ENCODE measurements at places on chromosomes 5 and 9.

GRCh38 chr5:17267106-17267505, 49.7 kb downstream of the BASP1 start:
- no peak for DNase-seq

DNA sequence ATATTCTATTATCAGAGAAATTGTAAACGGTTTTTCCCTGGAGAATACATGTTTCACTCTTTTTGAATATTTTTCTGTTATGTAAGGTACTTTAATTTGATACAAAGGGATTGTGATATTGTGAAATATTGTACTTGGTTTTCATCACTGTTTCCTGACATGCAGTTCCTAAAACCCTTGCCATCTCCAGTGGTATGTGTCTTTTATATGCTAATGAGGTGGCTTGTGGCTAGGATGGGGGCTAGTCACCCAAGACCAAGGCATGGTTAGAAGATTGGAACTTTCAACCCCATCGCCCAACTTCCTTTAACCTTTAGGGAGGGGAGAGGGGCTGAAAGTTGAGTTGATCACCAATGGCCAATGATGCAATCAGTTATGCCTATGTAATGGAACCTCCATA, 160.6 kb downstream of the TAF11L14 start:
- no peak for DNase-seq

- DNase-seq = no peak
Measured at GRCh38 chr9:99066571-99066970, 38.3 kb upstream of the TGFBR1 start.

- DNase-seq = no peak
Measured at GRCh38 chr9:78386773-78387172, 89.8 kb downstream of the PSAT1 start.

DNA sequence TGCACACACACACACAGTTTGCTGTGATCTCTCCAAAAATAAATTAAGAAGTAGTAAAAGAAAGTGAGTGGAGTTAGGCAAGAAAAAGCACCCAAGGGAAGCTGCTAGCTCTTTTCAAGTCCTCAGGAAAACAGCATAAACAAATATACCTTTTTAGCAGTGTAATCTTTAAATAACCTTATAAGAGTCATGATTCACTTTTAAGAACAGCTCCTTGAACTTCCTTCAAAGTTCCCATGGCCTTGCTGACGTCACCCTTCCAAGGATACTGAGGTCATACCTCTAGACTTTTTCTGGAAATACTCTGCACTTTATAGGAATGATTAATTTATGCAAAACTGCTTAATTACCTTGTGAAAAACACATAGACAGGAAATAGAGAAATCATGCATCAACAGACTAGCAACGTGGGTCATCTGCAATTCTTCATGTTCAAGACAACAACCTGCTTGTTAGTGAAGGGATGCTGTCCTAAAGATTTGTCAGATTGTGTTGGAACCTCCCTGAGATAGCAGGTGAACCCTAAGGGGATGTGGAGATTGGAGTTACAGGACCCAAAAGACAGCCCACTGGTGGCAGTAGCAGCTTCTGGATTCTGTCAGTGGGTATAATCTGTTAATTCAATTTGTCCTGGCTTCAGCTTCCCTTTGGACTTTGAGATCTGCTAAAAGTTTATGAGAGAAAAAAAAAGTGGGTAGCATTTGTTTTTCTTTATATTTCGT, 229.0 kb downstream of the ELAVL2 start:
- no peak for DNase-seq

DNA sequence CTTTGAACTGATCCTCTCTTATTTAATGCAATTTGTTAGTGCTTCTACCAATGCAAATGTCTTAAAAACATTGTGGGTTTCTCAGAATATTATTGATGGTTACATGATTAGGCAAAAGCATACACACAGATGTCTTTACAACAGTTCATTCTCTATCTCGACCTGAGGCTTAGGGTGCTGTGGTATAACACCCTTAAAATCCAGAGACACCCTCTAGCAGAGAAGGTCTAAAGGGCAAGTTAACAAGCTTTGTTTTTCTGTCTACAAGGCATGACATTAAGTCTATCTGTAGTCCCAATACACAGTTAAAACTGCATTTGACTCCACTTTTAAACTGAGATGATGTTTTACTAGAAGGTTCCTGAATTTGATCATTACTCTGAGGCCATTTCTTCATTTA, 518.7 kb upstream of the MEF2C start:
- DNase-seq = no peak

- no peak for DNase-seq
Measured at GRCh38 chr5:81552852-81553566, 159.1 kb upstream of the ACOT12 start.

DNA sequence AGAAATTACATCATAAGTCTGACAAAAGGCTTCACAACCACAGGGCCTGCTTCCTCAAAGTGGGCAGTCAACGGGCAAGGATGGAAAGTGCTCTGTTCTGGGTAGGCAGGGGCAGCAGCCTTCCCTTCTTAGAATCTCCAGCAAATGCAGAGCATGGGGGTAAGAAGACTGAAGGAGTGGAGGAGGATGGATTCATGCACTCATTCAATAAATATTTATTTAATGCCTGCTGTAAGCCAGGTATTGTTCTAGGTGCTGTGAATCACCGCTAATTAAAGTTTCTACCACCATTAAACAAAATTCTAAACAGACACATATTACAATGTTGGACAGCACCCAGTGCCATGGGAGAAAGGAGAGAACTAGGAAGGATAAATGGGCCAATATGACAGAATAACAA, 195.6 kb downstream of the ELAVL2 start:
- no peak for DNase-seq

GRCh38 chr9:122004589-122004988, 88.5 kb downstream of the TTLL11 start:
- DNase-seq = no peak

GRCh38 chr9:121786543-121786948, 135.1 kb downstream of the DAB2IP start:
- no peak for DNase-seq

GRCh38 chr5:91144491-91145332, 238.4 kb downstream of the ARRDC3 start:
- no peak for DNase-seq

GRCh38 chr5:79122973-79123372, 11.4 kb downstream of the BHMT start:
- DNase-seq = no peak

DNA sequence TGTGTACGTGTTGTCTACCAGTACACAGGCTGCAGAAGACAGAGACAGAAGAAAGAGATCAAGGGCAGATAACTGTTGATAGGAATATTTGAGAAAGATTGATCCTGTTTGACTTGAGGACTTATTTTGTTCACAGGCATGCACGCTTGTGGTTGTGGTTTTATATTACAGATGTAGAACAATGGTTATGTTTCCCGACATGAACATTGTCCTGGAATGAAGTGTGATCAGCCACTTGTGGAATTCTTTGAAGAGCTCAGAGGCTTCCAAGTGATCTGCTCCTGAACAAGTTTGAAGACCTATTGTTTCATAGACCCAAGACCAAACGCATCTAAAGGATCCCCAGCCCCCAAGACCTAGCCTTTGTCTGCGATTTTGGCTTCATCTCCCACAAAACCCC, 13.7 kb downstream of the TEX53 start:
- no peak for DNase-seq

- no peak for DNase-seq
Measured at GRCh38 chr5:113218200-113218599, 216.6 kb downstream of the TSSK1B start.

DNA sequence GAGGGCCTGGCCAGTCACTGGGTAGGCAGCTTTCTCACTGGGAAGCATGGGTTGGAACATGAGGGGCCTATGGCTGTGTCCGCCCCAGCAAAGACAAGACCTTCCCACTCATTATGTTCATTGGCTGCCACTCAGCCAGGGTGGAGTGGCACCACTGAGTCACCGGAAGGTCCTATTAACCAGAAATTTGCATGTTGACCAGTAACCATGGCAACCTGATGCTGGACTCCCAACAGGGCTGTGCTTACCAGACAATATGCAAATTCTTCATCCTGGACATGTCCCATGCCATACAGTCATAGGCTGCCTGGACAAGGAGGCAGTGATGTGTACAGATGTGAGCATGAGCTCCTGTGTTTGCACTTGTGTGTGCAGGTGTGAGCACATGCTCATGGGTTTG, 66.7 kb downstream of the PSD2 start:
- DNase-seq = no peak

GRCh38 chr5:176716320-176716719, 69.0 kb downstream of the TSPAN17 start:
- no peak for DNase-seq

GRCh38 chr9:89675058-89675742, 70.4 kb downstream of the GADD45G start:
- peak; percentile 92 for DNase-seq

DNA sequence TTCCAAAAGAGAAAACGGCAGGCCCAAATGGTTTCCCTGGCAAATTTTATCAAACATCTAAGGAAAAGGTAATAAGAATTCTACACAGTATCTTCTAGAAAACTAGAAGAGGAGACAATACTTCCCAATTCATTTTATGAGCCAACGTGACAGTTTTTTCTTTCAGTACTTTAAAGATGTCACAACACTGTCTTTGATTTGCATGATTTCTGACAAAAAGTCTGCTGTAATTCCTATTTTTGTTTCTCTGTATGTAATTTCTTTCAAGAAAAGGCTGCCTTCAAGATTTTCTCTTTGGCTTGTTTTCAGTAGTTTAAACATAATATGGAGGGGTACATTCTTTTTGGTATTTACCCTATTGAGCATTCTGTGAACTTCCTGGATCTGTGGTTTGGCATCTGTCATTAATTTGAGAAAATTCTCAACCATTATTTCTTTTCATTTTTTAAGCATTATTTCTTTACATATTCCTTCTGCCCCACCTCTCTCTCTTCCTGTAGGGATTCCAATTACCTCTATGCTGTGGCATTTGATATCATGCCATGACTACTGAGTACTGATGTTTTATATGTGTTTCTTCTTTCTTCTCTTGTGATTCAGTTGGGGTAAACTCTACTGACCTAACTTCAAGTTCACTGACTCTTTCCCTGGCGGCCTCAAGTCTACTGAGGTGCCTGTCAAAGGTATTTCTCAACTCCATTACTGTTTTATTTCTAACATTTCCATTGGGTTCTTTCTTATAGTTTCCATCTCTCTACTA, 32.2 kb downstream of the ANKS6 start:
- no peak for DNase-seq

DNA sequence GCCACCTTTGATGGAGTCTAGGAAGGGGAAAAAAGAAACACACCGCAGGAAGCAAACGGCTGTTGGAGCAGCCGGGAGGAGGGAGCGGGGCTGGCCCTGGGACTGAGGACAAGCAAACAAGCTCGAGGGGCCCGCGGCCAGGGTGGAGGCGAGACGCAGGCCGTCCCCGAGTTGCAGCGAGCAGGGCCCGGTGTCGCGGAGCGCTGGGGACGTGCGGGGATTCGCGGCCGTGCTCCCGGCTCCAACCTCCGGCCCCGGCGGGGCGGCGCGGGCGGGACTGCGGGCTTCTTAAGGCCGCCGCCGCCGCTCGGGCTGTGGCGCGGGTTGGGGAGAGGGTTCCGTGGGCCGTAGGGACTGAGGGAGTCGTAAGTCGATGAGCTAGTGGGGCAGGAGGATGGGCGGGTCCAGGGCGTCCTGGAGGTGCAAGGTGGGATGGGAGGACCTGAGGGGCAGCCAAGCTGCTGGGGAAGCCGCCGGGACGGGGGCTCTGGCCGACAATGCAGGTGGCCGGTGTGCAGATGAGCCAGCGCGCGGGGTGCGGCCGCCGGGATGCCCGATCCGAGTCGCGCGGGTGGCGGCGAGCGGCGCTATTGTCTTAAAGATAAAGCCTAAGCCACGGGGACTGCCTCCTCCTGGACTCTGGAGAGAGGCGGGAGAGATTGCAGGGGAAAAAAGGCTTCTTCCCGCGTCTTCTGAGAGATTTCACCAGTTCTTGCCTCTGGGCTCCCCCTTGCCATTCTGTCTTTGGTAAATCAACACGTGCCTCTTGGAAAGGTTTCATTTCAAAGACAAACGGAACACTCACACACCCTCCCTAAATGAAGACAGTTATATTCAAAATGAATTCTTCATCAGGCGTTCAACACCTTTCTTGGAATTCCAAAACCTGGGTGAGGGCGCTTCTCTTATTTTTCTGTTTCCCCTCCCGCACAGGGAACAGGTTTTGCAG, 1.6 kb upstream of the HAPLN1 start:
- no peak for DNase-seq

- no peak for DNase-seq
Measured at GRCh38 chr9:84145031-84145430, 164.4 kb downstream of the RMI1 start.

DNA sequence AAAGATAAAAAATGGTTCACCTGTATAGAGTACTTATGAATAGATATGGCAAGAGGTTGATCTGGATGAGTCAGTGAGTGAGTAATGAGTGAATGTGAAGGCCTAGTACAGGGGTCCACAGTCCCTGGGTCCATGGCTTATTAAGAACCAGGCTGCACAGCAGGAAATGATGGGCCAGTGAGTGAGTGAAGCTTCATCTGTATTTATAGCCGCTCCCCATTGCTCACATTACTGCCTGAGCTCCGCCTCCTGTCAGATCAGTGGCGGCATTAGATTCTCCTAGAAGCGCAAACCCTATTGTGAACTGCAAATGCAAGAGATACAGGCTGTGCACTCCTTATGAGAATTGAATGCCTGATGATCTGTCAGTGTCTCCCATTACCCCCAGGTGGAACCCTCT, 307.7 kb upstream of the ZNF608 start:
- no peak for DNase-seq

GRCh38 chr5:14545308-14545707, 36.3 kb upstream of the OTULINL start:
- DNase-seq = no peak

DNA sequence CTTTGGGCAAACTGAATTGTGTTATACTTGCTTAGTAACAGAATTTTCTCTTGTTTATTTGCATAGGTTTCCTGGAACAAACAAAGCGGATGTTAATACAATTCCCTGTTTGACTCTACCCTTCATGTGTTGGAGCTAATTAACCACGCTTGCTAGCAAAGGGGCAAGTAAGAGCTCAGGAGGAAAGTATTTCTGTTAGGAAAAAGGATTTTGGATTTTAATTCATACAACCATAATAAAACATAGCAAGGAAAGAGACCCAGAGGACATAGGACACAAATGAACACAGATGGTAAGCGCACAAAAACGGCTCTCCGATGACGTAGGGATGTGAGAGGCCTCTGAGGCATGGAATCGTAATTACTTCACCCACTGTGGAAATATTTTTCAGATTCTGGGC, 5.1 kb upstream of the DCAF12 start:
- DNase-seq = no peak

GRCh38 chr9:20139763-20140290, 351.0 kb upstream of the SLC24A2 start:
- DNase-seq = no peak

DNA sequence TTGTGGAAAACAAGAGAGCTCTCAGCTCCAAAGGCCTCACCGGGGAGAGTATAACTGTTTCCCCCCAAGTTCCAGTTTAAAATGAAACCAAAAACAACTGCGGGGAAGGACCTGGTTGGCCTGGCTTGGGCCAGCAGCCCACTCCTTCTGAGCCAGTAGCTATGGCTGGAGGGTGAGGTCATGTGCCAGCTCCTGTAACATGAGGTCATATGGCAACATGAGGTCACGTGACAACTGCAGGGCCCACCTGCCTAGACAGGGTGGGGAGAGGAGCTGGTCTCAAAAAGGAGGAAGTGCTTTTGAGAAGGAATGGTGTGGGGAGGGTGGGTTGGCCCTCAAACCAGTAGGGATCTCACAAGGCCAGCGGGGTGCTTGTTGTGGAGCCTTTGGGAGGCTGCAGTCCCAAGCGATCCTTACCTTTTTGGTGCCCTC, 29.3 kb upstream of the CRB2 start:
- no peak for DNase-seq

- DNase-seq = no peak
Measured at GRCh38 chr5:81314581-81314980, 13.2 kb downstream of the ZCCHC9 start.

Measured in NCI-H1105 (cell line).